Right ventricle myocardium inferior (tissue), 1 donor: ENCODE measurements at places on chromosomes 2 and 18.

GRCh38 chr2:48161628-48162027 lies 255.3 kb upstream of the FBXO11 start:
- DNase-seq = no peak

- no peak for DNase-seq
Measured at GRCh38 chr2:112216167-112216566, 38.7 kb downstream of the ZC3H8 start.

GRCh38 chr2:21519821-21520220 lies 396.1 kb downstream of the TDRD15 start:
- no peak for DNase-seq

- no peak for DNase-seq
Measured at GRCh38 chr2:88698027-88698413, 6.5 kb downstream of the RPIA start.

GRCh38 chr18:5582076-5582475 lies 38.3 kb upstream of the EPB41L3 start:
- no peak for DNase-seq

DNA sequence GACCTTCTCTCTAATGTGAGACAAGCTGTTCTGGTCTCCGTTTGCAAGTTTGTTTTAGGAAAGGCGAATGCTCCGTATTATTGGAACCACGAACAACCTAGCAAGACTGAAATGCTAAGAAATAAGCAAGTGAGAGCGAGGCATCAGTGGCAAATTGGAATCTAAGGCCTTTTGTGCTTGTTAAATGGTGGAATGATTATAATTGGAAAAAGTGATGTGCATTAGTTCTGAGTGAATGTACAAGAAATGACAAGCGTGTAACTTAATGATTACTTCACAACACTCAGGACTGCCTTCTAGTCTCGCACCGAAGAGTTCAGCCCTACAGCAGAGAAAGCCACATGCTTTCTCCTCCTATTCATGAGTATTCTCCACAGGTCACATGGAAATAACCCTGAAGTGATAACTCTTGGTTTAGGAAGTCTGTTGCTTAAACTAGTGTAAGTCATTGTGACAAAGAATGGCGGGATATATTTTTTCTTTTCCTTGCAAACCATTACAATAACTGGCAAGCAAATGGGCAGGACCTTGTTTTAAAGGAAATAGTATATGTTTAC lies 392.2 kb upstream of the FIGN start:
- DNase-seq = no peak

DNA sequence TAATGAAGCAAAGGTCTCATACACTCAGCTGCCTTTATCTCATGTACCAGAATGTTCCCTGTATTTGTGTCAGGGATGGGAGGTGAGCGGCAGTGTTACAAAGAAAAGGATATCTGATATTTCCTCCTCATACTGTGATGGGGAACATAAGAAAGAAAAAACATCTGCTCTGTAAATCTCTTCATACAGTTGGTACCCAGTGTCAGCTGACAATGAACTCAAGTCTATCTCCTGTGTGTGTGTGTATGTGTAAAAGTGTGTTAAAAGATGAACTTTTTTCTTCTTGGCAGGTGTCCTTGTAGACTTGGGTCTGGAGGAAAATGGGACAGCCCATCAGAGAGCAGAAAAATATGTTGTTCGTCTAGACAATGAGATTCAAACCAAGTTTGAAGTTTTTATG lies 127.8 kb downstream of the ESCO1 start:
- DNase-seq = no peak

DNA sequence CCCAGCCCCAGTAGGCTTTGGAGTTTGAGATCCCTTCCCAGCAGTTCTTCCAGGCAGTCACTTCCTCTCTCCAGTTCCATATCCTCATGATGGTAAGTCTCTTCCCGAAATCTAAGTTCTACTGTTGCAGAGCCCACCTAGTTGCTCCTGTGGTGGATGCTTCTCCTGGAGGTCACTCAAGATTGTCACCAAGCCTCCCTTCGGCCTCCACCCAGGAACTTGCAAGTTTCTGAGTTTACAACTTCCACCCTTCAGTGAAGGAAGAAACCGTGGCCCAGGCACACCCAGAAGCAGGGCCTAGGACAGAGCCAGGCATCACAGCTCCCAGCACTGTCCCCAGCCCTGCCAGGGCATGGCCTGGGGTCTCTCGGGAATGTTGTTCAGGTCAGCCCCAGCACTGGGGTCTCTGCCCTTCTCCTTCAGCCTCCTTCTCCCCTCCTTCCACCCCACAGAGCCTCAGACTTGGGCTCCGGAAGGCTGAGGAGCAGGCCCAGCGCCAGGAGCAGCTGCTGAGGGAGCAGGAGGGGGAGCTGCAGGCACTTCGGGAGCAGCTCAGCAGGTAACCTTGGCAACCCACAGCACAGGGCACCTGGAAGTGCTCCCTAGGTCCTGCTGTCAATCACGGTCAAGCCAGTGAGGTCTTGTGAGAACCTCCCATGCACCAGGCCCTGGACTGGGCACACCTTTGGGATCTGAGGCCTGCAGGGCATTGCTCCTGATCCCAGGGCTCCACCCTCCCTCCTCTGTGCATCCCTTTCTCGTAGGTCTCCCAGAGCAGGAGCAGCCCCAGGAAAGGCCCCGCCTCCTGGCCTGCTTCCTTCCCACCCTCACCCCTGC lies 7.1 kb downstream of the RUFY4 start:
- no peak for DNase-seq

DNA sequence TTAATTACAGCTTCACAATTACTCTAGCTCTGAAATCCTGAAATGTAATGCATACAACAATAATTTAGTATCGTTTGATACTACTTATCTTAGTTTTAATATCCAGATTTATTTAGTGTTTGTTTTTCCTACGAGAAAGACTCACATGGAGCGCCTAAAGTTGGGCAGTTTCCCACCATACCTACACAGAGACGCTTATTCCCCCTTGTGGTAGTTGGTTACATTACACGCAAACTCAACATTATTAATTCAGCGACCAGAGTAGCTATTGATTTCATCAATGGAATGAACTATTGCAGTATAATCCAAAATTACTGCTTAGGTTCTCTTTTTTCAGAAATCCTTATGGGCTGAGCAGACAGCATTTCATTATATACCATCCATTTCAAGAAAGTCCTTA lies 164.0 kb upstream of the REG3G start:
- no peak for DNase-seq

DNA sequence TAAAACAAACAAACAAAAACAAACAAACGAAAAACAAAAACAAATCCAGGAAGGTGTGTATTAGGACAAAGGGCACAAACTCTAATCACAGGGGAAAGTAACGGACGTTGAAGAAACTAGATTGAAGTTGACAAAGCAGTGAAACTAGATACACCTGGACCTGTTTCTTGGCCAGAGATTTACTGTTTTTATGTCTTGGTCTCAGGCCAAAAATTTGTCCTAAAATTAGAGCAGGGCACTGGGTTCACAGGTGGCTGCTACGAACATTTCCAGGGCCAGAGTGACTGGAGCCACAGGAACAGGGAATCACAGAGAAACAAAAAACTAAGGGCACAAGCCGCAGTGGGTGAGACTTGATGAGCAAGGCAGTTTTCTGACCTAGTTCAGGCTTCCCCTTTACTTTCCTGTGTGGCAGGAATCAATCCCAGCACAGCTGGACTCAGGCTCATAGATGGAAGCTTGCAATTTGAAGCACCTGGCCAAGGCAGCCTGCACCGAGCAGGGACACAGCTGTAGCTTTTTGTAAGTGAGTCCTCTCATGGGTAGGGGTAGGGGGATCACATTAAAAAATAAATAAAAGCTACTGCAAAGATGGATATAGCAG lies 329.4 kb downstream of the DLGAP1 start:
- DNase-seq = no peak

GRCh38 chr2:216877085-216877484 lies 17.2 kb upstream of the TNP1 start:
- DNase-seq = no peak

DNA sequence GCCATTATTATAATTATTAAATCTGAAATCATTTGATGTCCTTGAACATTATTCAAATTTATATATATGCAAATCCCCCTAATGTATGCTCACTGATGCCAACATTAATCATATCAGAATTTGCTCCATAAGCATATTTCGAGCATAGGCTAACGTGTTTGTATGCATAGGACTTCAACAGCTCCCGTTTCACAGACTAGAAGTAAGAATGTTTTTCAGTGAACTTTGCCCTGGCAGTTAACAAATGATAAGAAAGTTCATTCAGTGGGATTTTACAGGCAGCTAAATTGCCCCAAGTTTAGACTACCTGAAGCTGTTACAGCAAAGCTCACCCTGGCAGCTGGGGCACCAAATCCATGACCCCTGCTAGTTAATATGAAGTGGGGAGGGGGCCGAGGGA lies 272.0 kb downstream of the LNPK start:
- no peak for DNase-seq

- no peak for DNase-seq
Measured at GRCh38 chr2:109475531-109476210, 138.1 kb downstream of the SEPTIN10 start.

GRCh38 chr2:179812501-179812900 lies 48.9 kb downstream of the ZNF385B start:
- DNase-seq = no peak

DNA sequence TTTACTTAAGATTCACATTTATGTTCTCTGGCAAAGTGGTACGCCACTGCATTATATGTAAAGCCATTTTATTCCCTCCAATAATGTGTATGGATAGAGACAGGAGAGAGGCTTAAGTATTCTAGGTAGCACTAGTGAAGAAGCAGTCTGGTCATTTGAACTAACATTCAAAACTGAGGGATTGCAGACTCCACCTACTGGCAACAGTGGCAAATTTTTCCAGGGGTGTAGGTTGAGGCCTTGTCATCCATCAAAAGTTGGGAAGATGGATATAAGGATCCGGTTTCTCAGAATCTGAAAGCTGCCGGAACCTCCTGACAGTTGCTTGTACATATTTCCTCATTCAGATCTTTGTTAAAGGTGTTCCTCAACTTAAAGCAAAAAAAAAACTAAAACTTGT lies 465.5 kb upstream of the FSHR start:
- DNase-seq = no peak

GRCh38 chr2:14942987-14943386 lies 310.5 kb downstream of the LRATD1 start:
- DNase-seq = no peak

- DNase-seq = no peak
Measured at GRCh38 chr2:150298571-150299305, 188.7 kb downstream of the RND3 start.

GRCh38 chr2:216857131-216857550 lies 2.7 kb downstream of the TNP1 start:
- no peak for DNase-seq

DNA sequence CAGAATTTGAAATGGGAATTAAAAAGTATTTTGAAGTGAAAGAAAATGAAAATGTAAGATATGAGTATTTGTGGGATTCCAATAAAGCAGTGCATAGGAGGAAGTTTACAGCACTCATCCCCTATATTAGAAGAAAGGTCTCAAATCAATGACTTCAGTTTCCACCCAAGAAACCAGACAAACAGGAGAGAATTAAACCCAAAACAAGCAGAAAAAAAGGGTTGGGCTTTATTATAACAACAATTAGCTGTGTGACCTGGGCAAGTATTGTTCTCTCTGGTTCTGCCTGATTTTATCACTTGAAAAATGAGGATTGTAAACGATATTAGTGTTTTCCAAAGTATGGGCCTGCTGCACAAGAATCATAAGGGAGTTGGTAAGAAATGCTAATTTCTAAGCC lies 18.3 kb upstream of the LYPD6 start:
- DNase-seq = no peak

DNA sequence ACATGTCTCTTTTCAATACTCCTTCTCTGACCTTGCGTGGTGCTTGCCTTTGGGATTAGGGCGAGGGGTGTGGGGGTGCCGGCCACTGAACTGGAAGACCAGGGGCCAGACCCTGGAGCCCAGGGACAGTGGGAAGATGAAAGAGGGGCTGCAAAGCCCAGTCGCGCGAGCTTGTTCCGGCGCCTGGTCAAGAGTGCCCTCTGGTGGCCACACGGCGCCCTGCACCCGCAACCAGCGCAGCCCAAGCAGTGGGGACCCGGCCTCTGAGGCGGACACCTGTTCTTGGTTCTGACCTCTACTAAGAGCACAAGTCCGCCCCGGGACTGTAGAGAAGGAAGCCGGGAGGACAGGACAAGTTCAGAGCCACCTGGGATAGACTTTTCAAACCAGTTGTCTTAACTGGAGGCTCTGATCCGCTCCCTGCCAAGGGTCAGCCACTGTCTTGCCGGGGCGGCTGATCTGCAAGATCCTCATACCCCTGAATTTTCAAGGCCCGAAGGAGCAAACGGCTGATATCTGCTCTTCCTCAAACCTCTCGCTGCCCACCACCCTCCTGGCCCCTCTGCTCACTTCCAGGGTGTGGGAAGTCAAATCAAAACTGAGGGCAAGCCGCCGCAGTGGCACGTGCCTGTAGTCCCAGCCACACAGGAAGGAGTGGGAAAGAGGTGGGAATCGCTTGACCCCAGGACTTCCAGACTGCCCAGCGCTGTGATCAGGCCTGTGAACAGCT lies 14.9 kb upstream of the MSH6 start:
- DNase-seq = peak; percentile 91

DNA sequence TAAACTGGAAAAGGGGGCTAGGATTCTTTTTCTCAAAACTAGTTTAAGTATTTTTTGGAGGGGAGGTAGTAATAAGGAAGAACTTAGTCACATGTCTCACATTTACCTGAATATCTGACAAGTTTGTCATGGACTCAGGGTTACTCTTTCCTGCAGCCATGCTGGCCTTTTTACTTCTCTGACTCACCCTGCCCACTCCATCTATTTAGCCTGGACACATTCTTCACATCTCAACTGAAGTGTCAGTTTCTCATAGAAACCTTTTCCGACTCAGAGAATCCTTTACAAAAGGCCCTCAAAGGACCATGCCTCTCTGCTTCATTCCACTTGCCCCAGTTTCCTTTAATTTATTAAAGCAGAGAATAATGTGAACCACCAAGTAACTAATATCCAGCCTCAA lies 42.6 kb downstream of the SCN7A start:
- DNase-seq = no peak

- DNase-seq = no peak
Measured at GRCh38 chr2:212626371-212626918, 87.8 kb upstream of the ERBB4 start.

GRCh38 chr18:48896875-48897511 lies 53.8 kb downstream of the SMAD7 start:
- peak; percentile 88 for DNase-seq
